ENCODE measurements at places on chromosomes 6 and 20.

GRCh38 chr6:21992178-21992967, 304.5 kb downstream of the PRL start:
- no peak for DNase-seq

GRCh38 chr6:168035098-168035660, 37.7 kb downstream of the KIF25 start:
- DNase-seq, result no peak

- no peak for DNase-seq
These were observed 16.4 kb downstream of the CASS4 start for GRCh38 chr20:56428410-56428809.

- DNase-seq, result no peak
These were observed 57.0 kb downstream of the SMPDL3A start for GRCh38 chr6:122845916-122846612.
